Activated T-helper 17 cell treated with anti-CD3 and anti-CD28 coated beads, Interleukin-2, amount 50 U/mL, for 72 hours (primary cell): ENCODE measurements at places on chromosomes 11 and 22. TPM values are rescaled to one million over a fixed set of nuclear protein-coding genes. Genes with fewer than 3 reads are reported as not detected.

Gene SPECC1L
- 42.2 TPM for total RNA-seq

Gene OR6A2
- total RNA-seq: 0.13 TPM

Gene PIH1D2
- 0.87 TPM for total RNA-seq

Gene PI4KA
- total RNA-seq: 72.1 TPM

Gene KLHDC7B
- 4.4 TPM for total RNA-seq

Gene SELENOO
- 16.5 TPM for total RNA-seq

Gene APOA1
- 0.37 TPM for total RNA-seq

Gene GNAZ
- 0.37 TPM for total RNA-seq

Gene PRR5L
- total RNA-seq: 10.6 TPM

Gene C2CD3
- total RNA-seq: 37.9 TPM
